ENCODE measurements at places on chromosomes 7 and 10.

- DNase-seq, result no peak
Observed at GRCh38 chr10:123882177-123882576, 9.4 kb downstream of the CPXM2 start.

DNA sequence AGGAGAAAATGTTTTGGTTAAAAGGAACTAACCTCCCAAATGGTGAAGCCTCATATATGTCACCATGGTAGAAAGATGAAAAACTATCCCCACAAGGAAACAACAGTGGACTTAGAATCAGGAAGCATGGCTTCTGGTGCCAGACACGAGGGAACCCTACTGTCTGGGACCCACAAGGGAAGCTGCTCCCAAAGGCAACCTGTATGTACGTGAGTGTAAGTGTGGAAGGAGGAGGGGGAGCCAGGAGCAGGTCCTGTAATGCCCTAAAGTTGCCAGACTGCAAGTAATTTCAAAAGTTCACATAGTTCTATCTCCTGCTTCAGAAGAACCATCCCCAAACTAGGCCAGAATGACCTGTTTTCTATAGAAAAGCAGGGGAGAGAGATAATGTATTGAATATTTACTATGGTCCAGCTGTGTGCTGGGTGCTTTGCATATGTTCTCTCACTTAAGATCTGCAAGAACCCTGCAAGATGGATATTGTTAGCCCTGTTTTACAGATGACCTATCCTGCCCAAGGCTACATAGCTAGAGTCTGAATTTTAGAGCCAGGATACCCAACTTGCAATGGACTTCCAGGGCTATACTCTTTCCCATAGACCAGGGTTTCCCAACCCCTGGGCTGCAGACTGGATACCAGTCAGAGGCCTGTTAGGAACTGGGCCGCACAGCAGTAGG lies 19.2 kb downstream of the DUSP5 start:
- no peak for DNase-seq

DNA sequence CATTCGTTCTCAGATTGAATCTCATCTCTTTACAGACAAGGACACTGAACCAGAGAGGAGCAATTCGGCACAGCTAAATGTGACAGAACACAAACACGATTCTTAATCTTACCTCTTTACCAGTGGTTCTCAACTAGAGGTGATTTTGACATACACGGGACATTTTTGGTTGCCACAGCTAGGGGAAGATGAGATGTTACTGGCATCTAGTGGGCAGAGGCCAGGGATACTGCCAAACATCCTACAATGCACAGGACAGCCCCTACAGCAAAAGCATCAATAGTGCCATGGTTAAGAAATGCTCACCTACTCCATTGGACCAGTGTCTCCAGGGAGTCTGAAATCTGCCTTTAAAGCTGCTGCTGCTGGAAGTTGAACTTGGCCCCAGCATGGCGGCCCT lies 27.3 kb downstream of the PDE1C start:
- DNase-seq, result no peak

- DNase-seq, result no peak
Observed at GRCh38 chr10:124799211-124799610, 2.4 kb upstream of the ABRAXAS2 start.

- DNase-seq, result peak; percentile 94
Observed at GRCh38 chr10:11874568-11875493, 51.7 kb downstream of the PROSER2 start.

DNA sequence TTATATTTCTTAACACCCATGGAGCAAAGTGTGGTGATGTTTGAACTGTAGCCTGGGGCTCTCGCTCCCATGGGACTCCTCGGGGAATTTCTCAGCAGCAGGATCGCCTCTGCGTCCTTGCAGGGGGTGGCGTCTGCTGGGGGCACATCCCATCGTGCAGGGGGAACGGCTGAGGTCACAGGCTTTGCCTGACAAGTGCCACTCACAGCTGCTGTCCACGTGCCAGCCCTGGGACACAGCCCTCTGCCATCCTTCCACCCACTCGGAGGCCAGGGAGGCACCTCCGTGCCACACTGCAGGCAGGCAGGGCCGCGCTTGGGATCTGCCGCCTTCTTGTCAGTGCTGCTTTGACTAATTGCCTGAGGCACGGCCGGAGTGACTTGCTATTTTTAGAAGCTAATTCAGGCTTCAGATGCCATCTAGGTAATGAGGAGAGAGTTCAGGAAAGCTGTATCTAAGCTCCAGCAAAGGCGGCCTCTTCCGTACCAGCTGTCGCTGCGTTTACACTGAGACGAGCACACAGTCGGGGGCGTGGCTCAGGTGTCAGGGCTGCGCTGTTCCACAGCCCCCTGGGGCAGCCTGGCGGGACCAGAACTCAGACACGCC lies 45.7 kb downstream of the PITRM1 start:
- DNase-seq, result peak; percentile 86

GRCh38 chr10:57161157-57161556 lies 800.1 kb upstream of the ZWINT start:
- DNase-seq, result no peak

DNA sequence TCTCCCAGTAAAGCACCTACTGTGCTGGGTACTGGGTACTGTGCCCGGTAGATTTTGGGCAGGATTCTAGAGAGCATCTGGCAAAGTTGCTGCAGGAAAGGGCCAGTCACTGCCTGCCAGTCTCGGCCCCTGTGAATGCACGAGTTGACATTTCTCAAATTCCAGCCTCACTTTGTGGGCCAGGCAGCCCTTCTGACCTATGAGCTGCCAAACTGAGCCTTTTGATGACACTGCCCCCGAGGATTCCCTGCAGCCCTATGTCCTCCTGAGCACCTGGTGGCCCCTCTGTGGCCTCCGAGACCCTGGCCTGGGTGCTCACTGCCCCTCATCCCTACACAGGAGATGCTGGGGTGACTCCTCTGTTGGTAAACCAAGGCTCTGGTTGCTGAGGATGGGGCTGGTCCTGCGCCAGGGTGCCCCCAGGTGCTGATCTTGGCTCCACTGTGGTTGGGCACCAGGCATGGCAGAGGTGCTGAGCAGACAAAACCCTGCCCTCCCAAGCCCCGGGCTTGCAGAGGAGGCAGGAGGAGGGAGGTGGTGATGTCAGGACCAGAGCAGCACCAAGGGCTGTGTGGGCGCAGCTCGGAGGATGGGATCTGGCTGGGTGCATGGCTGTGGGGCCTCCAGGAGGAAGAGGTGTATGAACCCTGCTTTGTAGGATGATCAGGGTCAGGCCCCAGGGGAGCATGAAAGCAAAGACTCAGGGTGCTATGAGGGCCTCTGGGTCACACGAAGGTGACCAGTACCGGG lies 16.2 kb downstream of the LHPP start:
- DNase-seq, result no peak

- no peak for DNase-seq
Observed at GRCh38 chr7:21782996-21783395, 162.7 kb downstream of the CDCA7L start.

- DNase-seq, result no peak
Observed at GRCh38 chr10:103901299-103901698, 16.7 kb downstream of the STN1 start.

DNA sequence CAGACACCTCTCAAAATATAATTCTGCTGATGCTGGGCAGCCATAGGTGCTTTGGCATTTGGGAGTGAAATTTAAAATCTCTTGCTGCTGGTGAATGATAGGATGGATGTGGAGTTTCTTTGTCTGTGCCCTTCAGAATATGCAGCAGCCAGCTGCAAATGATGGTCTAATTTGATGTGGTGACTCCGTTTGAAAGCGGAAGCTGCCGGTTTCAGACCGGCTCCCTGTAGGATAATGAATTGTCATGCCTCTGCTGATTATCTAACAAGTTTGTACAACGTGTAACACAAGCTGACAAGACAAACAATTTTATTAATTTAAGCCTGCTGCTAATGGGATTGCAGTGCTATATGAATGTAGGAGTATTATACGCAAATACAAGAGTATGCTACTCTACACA lies 103.5 kb downstream of the SND1 start:
- peak; percentile 78 for DNase-seq

- DNase-seq, result peak; percentile 75
Observed at GRCh38 chr10:122504610-122504950, 43.2 kb downstream of the HTRA1 start.

DNA sequence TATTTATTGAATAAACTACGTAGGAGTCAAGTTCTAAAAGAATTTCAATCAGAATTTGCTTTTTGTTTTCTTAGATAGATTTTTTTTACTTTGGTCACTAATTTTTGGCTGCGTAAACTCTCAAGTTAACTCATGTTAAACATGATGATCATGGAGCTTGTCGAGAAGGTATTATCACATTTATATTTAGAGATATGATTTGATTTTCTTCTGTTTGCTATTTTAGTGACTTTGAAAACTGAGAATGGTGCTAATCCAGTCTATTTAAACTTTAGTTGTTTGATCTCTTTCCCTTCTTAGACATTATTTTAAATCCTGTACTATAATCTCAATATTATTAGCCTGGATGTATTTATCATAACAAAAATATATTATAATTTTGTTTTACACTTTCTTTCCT lies 179.4 kb upstream of the SEMA3C start:
- DNase-seq, result no peak

- DNase-seq, result no peak
Observed at GRCh38 chr10:133420028-133420427, 4.4 kb downstream of the SPRN start.

DNA sequence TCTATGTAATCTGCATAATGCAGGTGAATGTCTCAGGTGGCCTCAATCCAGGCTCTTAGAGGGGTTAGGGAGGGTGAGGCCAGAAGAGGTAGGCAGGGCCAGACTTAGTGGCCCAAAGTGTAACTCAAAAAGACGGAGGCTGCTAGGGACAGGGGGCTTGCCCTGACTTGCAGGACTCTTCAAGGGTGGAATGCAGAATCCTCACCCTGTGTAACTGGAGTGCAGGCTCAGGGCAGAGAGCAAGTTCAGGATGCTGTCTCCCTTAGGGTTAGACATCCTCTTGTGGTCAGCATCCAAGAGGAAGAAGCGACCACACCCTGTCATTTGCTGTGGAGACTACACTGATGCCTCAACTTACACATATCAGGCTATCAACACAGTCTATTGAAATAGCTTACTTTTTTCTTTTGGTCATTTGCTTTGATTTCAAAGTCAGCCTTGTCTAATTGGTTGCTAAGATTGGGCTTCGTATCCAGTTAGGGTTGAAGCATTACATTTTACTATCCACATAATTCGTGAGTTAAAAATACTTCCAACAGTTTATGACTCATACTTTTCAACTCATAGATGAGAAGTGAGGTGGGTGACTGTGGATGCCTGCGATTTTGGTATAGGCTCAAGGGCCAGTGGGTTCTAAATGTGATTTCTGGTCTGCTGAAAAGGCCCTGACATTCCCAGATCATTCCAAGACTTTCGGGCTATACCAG lies 563.6 kb downstream of the SUGCT start:
- DNase-seq, result no peak

- no peak for DNase-seq
Observed at GRCh38 chr7:101238226-101239182, 902 bp upstream of the CLDN15 start.

GRCh38 chr10:29304264-29304994 lies 15.6 kb downstream of the LYZL1 start:
- DNase-seq, result peak; percentile 95

DNA sequence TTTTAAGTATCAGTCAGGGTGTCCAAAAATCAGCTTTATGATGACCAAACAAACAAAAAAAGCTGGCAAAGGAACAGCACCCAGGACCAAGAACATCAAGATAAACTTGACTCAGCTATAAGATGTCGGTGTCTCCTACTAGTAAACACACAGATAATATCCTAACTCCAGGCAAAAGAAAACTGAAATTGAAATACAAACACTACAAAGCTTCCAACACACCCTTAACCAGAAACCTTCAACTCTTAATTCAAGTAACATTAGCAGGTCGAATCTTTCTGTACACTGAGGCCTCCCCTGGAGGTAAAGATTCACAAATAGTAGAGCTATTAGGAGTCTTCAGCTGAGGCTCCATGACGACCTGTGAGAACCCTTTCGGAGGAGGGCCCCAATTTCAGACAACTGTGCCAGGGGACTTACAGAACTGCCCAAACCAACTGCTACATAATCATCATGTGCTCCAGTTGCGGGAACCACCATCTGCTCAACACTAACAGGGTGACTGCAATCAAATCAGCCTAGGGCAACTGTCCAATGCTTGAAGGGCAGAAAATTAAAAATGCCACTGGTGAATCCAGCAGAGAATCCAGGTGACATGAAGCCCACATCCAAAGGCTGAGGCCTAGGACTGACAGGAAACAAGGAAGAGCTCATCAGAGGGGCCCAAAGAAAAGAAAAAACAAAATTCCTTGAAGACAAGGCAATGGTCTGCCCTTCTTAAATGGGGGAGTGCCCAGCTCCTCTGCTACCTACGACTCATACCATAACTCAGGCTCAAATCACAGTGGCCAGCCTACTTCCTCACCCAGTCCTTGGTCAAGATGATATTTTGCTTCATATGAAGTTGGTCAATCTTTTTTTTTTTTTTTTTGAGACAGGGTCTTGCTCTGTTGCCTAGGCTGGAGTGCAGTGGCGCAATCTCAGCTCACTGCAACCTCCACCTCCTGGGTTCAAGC lies 20.0 kb downstream of the XPNPEP1 start:
- DNase-seq, result no peak

DNA sequence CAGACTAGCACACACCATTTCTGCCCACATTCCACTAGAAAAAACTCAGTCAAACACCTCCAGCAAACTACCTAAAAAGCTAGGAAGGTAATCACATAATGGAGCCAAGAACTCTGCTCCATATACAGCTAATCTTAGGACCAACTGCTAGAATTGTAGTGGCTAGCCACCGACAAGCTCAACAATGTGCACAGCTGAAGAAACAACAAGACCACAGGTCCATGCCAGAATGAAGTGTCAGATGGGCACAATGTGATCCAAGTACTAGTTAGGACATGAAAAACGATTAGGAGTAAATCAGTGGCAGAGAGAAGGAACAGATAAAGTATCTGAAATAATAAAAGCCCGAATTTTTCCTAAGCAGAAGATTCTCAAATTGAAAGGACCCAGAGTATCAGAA lies 38.6 kb downstream of the TMEM106B start:
- DNase-seq, result no peak

DNA sequence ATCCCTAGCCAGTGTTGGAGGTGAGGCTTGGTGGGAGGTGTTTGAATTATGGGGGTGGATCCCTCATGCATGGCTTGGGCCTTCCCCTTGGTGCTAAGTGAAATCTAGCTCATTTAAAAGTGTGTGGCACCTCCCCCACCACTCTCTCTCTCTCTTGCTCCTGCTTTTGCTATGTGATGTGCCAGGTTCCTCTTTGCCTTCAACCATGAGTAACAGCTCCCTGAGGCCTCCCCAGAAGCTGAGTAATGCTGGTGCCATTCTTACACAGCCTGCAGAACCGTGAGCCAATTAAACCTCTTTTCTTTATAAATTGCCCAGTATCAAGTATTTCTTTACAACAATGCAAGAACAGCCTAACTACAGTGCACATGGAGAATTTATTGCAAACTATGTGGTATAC lies 188.8 kb upstream of the POT1 start:
- no peak for DNase-seq

DNA sequence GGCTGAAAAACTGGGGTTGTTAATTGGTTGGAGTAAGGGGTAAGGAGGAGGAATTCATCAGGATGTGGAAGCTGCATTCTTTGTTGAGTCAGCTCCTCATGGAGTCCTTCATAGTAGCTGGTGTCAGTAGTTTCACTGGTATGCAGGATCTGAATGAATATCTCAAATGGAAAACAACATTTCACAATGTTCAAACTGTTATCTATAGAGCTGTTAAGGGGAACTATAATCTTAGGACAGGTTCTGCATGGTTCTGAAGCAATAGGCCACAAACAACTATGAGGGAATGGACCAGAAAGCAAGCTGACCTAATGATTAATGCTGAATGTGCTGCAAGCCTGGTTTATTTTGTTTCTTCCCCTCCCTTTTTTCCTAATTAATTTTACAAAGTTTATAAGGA lies 225.8 kb downstream of the IPMK start:
- DNase-seq, result no peak

All from eye (tissue), 1 donor.